ENCODE measurements at places on chromosomes 3 and 15. TPM values are rescaled to one million over a fixed set of nuclear protein-coding genes. Genes with fewer than 3 reads are reported as not detected.
A peak's percentile ranks its signal among the peaks of the same experiment; 100 is the strongest.

DNA sequence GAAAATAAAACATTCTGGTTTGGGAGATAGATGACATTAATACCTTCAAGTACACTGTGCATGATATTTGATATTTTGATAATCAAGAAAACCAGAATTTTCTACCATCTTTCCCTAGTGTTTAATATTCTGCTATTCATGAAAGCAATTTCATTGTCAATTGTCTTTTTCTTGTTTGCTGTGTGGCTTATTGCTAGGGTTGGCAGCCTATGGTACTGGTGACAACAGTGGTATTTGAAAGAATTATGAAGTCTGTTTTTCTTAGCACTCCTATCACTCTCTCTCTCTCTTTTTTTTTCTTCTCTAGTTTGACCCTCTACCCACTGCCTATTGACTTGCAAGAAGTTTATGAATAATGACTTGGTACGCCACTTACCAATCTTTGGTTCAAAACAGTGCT, 15.4 kb downstream of the RNF13 start:
- no peak for DNase-seq

DNA sequence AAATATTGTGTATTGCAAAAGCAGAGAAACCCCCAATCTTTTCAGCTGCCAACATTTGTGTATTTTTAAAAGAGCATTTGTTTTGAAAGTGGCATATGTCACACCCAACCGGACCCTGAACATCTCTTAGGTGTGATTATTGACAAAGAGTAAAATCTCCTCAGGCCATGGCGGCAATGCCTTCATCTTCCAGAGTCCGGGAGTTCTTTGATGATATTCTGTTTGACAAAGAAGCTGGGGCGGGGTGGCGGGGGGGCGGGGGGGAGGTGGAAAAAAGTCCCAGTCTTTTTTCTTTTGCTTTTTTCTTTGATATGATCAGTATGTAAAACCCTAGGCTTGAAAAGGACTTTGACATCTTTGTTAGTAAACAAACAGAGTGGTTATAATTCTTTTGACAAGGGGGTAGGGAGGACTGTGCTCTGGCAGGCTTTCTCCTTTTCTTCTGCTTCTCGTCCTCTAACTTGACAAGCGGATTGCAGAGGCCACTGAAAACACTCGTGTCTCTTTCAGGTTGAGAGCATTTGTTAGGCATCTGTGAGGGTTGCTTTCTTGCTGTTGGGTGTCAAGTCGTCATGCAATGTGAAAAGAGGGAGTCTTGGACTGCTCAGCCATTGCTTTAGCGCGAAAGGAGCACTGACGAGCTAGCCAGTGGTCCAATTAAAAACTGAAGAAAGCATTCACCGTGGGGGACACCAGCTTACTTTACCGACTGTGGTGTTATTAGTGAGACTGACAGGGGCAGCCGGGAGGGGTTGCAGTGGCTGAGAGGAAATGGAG, 243.2 kb downstream of the NSUN3 start:
- DNase-seq = no peak

DNA sequence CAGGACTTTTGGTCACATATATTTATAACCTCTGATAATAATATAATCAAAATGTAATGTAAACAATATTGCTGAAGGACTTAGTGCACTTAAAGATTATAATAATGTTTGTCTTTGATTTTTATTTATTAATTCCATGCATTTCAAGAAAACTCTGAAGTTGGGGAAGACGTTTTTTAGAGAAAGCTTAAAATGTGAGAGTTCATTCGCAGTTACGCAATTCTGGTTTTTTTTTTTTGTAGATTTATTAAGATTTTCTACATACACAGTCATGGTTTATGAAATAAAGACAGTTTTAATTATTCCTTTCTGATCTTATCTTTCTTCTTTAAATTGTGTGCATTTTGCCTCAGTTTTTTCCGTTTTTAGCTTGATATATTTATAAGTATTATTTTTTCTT, 204.7 kb downstream of the EPHA3 start:
- DNase-seq = no peak

- DNase-seq = no peak
These were observed 161.0 kb upstream of the HES1 start for GRCh38 chr3:193974671-193975535.

- no peak for DNase-seq
These were observed 282.9 kb upstream of the RARB start for GRCh38 chr3:25145176-25145575.

- no peak for DNase-seq
These were observed 6.6 kb upstream of the CCNL1 start for GRCh38 chr3:157166561-157166960.

- DNase-seq = no peak
These were observed 11.0 kb downstream of the LYSMD2 start for GRCh38 chr15:51726302-51727073.

DNA sequence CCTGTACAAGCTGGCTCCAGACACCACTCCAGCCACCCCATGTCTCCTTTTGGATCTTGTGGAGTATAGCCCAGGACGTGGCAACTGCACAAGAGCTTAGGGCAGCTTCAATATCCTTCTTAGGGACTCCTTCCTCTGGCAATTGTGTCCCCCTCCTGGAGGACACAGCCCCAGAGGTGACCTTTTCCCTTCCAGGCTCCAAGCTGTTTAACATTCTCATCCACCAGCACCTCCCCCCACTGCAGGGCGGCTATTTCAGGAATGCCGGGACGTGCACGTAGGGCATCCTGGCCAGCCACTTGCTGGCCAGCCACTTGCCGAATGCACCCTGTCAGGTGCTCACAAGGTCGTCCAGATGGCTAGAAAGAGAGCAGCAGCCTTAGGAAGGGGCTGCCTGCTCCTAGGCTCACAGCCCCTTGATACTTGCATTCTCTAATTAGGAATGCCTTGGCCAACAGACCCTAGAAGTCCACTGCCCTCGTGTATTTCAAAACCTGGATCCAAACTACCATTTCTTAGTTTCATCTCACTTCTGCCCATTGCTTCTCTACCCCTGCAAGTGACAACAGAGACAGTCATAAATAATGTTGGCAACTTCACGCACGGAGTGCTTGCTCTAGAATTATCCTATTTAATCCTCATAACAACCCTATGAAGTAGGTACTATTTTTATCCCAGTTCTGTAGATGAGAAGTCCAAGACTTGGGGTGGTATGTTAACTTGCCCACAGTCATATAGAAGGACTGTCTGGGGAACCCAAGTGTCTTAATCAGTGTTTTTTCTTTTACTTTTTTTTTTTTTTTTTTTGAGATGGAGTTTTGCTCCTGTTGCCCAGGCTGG, 24.5 kb upstream of the IDH2 start:
- DNase-seq = peak; percentile 52

GRCh38 chr15:89315375-89315929, 19.2 kb downstream of the POLG start:
- DNase-seq = no peak

- DNase-seq = no peak
These were observed 77.0 kb downstream of the LRRC3B start for GRCh38 chr3:26699553-26699952.

The GUCA1C gene
- not detected for total RNA-seq

The CSPG5 gene
- total RNA-seq = 7.0 TPM

The GALNT15 gene
- total RNA-seq = 44.7 TPM

The CD86 gene
- total RNA-seq = 11.9 TPM
